Forelimb muscle (tissue), 1 donor: ENCODE measurements at places on chromosomes 4 and X.
A peak's percentile ranks its signal among the peaks of the same experiment; 100 is the strongest.

GRCh38 chrX:43703211-43703791, 47.2 kb downstream of the MAOA start:
- no peak for DNase-seq

DNA sequence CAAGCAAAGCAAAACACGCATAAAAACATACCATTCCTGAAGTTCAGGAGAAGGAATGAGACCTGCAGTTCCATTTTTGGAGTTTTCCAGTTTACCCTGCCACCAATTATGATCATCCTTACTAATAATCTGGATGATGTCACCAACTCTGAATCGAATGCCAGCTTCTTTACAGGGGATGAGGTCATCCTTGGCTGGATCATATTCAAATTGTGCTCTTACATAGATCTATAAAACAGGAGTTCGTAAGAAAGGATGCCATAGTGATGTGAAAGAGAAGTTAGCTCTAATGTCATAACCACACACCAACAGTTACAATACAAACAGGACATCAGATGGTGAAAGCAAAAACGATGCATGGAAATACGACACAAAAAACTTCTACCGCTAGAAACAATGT, 106.5 kb downstream of the NYX start:
- no peak for DNase-seq

- DNase-seq = no peak
Observed at GRCh38 chrX:153582896-153583295, 16.0 kb downstream of the CCNQ start.

DNA sequence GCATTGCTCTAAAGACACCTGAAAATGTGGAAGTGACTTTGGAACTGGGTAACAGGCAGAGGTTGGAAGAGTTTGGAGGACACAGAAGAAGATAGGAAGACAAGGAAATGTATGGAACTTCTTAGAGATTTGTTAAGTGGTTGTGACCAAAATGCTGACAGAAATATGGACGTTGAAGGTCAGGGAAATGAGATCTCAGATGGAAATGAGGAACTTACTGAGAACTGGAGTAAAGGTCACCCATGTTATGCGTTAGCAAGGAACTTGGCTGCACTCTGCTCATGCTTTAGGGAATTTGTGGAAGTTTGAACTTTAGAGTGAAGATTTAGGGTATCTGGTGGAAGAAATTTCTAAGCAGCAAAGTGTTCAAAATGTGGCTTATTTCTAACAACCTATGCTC, 99.4 kb downstream of the FAM13A start:
- DNase-seq = peak; percentile 17

DNA sequence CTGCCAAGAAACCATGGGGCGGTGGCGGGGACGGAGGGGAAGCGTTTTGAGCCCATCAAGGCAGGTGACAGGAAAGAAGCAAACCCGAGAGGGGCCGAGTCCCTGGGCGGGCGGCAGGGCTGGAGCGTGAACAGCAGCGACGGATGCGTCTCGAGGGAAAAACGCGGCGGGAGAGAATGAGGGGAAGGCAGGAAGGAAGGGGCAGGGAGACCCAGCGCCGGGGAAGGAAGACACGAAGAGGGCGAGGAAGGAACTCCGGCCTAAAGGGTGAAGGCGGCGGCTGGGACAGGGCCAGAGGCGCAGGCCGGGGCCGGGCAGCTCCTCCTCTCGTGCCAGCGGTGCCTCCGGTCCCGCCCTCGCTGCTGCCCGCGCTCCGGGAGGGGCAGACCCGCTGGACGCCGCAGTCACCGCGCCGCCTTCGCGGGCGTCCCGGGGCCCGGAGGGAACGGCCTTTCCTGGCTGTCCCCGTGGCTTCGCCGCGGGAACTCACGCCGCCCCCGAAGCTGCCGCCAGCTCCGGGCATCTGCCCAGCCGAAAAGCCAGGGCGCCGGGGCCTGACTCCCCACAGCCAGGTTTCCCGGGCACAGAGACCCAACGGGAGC, 751 bp upstream of the RGS12 start:
- DNase-seq = no peak

DNA sequence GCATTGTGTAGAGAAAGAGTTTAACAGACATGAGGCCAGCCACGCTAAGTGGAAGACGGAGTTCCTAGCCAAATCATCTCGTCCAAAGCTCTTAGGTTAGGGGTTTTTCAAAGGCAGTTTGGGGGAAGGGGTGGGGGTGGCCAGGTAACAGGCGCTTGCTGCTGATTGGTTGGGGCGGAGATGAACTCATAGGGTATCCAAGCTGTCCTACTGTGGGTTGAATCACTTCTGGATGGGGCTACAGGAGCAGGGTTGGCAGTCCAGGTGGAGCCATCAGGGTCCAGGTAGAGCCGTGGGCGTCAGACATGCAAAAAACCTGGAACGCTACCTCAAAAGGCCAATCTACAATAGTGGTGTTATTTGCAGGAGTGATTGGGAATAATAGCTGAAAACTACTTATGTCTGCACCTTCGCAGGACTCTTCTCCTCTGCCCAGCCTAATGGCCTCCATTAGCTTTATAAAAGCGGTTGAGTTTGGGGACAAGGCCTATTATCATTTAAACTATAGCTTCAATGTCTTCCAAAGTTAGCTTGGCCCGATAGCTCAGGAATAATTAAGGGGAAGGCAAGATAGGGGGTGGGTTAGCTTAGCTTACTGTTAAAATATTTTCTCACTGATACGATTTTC, 579.6 kb downstream of the NLGN4X start:
- no peak for DNase-seq

- no peak for DNase-seq
Observed at GRCh38 chr4:1060121-1060520, 48.7 kb downstream of the FGFRL1 start.

- no peak for DNase-seq
Observed at GRCh38 chr4:63080934-63081333, 1328.3 kb downstream of the TECRL start.

DNA sequence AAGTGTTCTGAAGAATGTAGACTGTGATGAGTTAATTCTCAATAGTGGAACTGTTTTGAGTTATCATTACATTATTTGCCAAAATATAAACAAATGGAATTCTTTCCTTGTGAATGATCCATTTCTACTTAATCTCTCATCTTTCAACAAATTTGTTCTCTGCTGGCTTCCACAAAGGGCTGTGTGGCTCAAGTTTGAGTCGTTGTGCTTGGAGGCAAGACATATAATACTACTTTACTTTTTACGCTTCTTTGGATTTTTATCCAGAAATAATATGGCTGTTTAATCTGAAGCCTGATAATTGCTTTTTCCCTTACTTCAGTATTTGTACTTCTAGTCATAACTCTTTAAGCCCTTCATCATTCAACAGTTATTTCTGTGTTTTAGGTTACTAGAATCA, 169.5 kb downstream of the ARHGAP10 start:
- no peak for DNase-seq

GRCh38 chr4:101345271-101345595, 2.1 kb downstream of the PPP3CA start:
- no peak for DNase-seq

DNA sequence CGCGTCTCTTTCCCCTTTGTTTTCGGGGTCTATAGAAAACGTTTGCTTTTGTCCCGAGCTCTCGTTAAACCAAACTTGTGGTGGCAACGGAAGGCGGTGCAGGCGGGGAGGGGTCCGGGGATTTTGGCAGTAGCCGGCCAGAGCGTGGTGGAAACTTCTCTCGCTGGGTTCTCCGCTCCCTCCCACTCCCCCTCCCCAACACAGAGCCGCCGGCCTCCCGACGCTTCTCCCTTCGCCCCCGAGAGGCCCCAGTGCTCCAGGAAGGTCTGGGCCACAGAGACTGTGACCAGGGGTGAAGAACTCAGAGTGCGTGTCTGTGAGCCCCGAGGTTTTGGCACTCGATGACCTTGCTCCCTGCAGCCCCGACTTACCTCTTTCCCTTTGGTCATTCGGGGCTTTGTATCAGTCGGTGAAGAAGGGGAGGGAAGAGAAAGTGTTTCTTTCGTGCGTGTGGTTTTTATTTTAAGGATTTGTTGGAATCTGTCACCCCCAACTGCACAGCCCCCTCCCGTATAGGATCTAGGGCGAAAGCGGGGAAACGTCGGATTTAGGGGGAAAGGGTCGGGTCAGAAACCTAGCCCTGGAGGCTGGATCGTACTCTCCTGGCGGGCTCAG, 9.0 kb upstream of the BCOR start:
- DNase-seq = no peak

DNA sequence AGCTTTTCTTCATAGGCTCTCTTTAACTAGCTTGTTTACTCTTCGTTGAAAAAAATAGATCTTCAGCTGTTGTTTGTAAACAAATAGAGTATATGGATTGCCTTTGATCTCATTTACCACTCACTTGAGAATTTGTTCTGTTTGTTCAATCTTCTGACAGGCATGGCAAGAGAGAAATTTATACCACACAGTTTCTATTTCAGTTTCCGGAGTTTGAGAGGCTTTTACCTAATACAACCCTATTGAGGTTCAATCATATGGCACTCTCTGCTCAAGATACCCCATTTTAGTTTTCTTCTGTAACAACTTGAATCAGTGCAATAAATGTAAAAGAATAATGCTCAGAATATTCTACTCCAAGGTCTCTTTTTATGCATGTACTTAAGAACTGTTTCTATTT, 148.0 kb downstream of the EMCN start:
- DNase-seq = no peak

- DNase-seq = no peak
Observed at GRCh38 chr4:6763330-6763851, 19.1 kb upstream of the KIAA0232 start.

DNA sequence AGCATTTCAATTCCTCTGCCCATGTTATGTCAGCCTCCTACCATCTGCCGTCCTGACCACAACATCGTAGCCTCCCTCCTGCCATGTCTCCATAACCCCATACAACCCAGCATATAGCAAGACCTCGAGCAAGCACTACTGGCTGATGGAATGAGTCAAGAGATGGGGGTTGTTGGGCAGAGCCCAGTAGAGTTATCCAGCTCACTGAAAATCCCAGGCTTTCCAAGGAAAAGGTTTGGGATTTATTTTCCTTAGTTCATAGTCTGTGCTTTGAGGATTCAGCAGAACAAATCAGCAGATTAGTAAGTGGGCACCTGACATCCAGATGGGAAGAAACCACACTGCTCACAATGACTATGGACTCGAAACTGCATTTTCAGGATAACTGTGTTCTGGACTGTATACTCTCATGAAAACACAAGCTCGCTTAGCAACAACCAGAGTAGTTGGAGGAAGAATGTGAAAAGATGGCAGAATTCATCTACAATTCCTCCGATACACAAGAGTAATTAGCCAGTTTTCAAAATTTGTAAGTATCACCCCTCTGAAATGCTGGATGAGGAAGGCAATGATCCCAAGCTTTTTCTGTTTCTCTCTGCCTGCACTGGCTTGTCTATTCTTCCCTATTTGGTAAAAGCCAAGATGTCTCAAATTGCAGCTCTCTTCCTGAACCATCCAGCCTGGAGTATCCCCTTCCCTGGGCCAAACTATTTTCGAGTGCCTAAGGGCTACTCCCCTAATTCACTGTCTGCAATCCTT, 186.2 kb upstream of the TBL1X start:
- DNase-seq = no peak

DNA sequence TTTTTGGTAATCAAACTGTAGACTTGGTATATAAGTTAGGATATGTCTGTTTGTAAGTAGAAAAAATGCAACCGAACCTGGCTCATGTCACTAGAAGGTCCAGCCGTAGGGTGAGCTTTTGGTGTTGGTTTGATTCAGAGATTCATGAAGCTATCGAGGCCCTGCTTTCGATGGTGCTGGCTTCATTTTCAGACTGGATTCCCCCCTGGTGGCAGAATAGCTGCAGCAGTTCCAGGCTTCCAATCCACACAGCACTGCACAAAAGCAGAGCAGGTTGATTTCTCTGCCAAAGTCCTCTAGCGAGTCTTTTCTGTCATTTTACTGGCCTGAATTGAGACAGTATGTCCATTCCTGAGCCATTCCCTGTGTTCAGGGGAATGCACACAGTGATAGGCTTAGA, 33.1 kb downstream of the PDK3 start:
- no peak for DNase-seq

DNA sequence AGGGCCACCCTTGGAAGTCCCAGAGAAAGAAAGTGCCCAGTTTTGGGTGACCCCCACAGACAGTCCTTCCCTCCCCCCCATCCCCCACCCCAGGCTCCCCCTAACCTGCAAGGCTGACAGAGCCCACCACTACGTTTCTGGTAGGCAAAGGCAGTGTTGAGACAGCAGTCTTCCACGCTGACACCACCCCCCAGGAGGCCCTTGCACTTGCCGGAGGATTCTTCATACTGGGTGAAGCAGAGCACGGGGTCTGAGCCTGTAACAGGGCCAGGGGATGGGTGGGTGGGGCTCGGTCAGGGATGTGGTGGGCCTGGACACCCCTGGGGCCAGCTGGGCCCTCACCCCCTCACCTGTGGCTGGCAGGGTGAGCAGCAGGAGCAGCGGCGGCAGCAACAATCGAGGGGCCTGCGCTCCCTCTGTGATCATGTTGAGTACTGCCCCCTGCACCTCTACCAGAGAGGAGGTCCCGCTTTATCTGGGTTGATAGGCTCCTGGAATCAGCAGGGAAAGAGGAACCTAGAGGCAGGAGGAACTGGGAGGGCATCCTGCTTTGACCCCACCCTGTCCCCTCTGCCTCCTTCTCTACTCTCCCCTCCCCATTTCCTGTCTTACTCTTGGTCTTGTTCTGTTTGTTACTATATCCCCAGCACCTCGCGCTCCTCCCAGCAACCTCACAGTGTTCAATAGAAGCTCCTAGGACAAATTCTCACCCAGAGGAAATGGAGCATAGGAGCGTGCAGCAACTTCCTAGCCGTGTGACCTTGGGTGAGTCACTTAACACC, at the start of gene CFP:
Gene CFP, minus strand, starts transcription at position 512 of the 782 bp plus-strand sequence. Its CDS starts 86 bp downstream, at position 426.
- no peak for DNase-seq

- no peak for DNase-seq
Observed at GRCh38 chrX:19899217-19899788, 11.9 kb upstream of the SH3KBP1 start.

DNA sequence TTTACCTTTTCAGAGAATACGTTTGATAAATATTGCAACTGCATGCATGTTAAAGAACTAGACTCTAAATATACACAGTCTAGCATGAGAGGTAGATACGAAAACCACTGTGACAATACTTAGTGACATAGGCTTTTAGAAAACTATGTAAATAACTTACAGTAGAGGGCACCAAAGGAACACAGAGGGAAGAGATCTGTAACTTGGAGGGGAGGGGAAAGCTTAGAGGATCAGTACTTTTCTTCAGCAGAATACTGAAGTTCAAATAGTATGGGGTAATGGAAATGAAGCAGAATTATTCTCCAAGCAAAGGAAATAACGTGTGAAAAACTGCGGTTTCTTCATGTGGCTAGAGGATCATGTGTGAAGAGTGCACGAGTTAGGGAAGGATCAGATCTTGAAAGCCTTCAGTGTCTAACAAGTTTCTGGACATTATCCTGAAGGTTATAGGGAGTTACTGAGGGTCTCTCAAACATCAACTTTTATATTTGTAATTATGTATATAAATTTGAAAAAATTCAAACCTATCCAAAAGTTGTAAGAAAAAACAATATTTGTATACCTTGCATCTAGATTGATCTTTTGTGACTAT, 264.3 kb downstream of the NPFFR2 start:
- DNase-seq = peak; percentile 44

DNA sequence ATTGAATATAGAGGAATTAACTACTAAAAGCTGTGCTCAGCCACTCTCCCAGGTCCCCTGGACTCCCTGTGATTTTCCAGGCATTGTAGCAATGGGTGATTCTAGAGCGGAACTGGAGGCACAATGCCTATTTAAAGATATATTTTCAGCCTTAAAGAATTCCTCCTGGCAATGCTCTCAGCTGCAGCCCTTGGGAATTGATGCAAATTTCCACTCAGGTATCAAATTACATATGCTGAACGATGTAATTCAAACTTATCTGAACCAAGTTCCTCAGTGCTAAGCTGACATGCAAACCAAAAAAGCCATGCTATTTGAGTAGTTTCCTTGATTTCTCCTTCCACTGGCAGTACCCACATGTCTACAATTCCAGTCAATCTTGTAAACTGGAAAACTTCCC, 86.3 kb upstream of the GABRA3 start:
- peak; percentile 13 for DNase-seq
